Stimulated activated CD8-positive, alpha-beta memory T cell treated with anti-CD3 and anti-CD28 coated beads, Interleukin-7, amount 100 ng/mL, for 1 hour (primary cell): ENCODE measurements at places on chromosomes 5 and 9.

DNA sequence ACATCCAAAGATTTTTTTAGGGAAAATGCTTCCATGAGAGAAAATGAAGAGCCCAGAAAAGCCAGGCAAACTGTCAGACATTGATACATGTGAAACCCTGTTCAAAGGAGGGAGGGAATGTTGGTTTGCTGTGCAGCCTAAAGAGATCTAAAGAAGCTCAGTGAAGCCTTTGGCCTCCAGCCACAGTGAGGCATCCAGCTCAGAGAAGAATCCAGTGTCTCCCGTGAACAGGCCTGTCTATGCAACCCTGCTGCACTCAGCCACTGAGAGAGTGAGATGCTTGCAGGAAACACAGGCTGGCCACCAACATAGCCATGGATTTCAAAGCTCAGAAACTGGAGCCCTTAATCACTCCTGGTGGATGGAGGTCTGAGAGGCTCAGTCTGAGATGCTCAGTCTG lies 171.4 kb upstream of the PLCXD3 start:
- no peak for DNase-seq

DNA sequence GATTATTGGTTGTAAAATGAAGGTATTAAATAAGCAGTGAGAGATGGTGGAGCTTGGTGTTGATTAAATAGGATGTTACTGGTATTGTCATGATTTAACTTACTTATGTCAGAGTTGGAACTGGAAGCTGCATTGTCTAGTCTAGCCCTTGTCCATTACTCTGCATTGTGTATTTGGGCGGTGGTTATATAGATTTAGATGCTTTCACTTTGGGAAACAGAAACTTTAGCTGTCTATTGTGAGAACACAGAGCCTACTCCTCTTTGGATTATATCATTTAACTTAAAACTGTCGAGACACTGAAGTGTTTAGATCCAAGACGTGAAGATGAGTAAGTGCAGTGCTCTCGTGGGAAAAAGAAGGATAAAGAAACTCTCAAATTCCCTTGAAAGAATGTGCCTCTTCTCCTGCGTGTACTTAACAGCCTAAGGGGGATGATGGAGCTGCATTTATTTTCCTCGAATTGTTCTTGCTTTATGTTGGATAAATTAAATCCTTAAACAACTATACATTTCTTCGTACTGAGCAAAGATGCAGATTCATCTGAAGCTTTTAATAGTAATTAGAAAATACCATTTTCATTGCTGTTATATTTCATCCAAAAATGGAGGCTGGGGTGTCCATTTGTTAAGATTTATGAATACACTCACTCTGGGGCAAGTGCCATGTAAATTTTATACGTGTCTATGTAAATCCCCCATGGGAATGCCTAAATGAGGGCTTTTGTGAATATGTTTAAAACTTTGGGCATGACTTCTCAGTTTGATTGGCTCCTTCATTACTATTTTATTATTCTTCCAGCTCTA lies 21.6 kb downstream of the FBXL7 start:
- DNase-seq = no peak

- DNase-seq = no peak
Observed at GRCh38 chr9:92679413-92680165, 9.7 kb upstream of the IPPK start.

GRCh38 chr9:7735311-7735710 lies 64.3 kb downstream of the DMAC1 start:
- DNase-seq = no peak

- DNase-seq = no peak
Observed at GRCh38 chr5:59206132-59206581, 623.3 kb downstream of the RAB3C start.

GRCh38 chr9:124929464-124929863 lies 11.4 kb downstream of the GOLGA1 start:
- no peak for DNase-seq

- DNase-seq = no peak
Observed at GRCh38 chr5:425714-426113, 17.3 kb upstream of the EXOC3 start.

- no peak for DNase-seq
Observed at GRCh38 chr9:123109540-123110279, 76.2 kb downstream of the GPR21 start.

GRCh38 chr5:150801117-150801927 lies 22.8 kb downstream of the SMIM3 start:
- no peak for DNase-seq

- DNase-seq = no peak
Observed at GRCh38 chr5:165837286-165837685, 2331.9 kb downstream of the MAT2B start.

DNA sequence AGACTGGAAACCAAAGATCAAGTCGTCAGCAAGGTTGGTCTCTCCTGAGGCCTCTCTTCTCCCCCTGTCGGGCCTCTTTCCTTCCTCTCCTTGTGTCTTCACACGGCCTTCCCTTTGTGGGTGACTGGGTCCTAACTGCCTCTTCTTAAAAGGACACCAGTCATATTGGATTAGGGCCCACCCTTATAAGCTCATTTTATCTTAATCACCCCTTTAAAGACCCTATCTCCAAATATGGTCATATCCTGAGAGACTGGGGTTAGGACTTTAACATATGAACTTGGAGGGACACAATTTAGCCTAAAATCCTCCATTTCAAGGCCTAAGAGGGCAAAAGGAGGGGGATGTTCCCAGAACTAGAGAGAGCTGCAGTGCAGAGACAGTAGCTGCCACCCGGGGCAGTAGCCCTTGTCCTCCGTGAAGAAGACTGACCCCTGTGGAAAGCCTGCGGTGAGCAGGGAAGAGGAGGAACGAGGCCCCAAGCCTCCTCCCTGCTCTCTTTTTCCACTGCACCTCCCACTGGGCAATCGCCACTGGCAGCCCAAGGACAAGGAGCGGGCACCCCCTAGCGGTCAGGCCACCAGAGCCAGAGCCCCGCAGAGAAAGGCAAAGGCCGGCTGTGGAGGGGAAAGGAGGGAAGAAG lies 34.9 kb downstream of the CFAP90 start:
- peak; percentile 36 for DNase-seq

DNA sequence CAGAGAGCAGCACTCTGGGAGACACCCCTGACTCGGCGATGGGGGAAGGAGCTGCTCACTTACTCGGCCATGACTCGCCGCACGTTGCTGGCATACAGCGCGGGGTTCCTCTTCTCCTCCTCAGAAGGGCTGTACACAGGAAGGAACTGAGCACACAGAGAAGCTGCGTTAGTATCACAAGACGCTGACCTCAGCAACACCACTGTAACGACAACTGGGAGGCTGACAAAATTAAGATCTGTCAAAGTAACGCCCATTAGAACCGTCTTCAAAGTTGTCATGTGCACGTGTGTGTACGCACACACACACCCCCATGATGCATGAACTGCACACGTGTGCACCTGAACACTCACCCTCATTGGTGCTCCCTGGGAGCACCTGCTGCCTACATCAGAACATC lies 32.1 kb upstream of the SLC6A3 start:
- no peak for DNase-seq

DNA sequence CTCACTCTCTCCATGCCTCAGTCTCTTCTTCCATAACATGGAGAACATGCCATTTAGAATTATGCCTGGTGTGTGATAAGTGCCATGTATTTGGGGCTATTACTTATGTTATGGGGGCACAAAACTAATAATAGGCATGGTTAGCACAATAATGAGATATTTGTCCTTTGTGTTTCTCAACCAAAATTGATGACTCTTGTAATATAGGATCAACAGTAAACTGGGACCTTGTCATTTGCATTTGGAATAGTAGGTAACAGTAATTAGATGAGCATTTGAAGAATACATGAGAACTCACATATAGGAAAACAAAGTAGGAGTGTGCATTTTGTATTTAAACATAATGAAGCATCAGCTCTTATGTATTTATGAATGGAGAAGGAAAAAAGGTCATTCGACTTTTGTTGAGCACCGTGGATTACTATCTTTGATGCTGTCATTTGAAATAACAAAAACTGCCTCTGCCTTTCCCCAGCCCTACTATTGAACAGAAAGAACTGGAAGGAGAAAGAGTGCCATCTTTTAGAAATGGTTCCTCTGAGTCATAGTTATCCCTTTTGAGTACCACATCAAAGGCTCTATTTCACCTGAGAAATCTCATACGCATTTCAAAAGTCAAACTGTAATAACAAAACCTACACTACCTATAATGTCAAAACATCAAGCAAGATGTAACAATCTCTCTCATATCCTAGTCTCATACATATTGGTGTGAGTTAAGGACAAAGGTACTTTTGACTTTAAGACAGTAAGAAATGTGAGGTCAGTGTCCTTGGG lies 655.2 kb downstream of the PDE4D start:
- DNase-seq = no peak

- DNase-seq = no peak
Observed at GRCh38 chr9:38094165-38094564, 25.1 kb upstream of the SHB start.

- no peak for DNase-seq
Observed at GRCh38 chr5:67202828-67203227, 6.2 kb upstream of the CD180 start.

- no peak for DNase-seq
Observed at GRCh38 chr5:179731791-179732411, 721 bp upstream of the MAML1 start.

DNA sequence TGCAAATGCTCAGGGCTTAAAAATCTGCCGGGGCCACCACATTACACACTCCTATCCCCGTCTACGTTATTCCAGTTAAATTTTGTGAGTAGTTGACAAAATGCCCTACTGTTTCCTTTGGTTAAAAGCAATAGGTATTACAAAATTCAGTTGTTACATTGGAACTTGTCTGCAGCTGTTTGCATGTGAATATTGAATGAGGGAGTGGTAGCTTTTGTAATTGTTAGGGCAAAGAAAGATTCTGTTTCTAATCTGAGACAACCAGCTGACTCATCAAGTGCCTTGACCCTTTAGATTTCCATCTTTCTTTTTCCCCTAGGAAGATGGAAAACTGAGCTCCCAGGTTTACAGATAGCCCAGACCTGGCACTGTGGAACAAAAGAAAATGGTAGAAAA lies 30.2 kb downstream of the MAML1 start:
- DNase-seq = no peak

DNA sequence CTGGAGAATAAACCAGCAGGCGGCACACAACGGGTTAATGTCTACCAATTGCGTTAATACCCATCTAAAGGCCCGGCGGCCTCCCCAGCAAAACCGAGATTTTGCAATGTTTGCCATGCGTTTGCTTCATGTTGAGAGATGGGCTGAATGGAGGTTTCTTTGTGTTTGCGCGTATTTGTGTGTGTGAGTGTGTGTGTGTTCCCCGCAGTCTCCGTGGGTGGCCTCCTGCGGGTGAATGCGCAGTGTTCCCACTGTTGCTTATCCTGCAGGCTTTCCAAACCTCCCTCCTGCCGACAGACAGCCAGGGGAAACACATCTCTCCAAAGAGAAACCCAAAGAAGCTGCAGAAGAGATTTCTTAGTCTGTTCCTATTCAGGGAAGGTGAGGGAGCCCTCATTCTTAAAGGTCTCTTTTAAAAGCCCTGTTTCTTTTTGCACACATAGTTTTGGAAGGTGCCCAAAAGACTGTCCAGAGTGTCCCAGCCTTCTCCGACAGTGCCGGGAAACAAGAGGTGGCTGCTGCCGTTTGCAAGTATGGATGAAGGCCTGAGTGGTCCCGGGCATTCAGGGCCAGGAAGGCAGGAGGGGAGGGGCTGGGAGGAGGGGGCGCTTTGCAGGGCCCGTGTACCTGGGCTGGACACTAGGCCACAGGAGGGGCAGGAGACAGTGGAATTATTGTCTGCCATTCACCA lies 103.8 kb upstream of the ERCC6L2 start:
- DNase-seq = no peak
